Hematopoietic multipotent progenitor cell treated with erythropoietin and hydrocortisone succinate and interleukin-3 and kit ligand, for 17 days (in vitro differentiated cells): ENCODE measurements at places on chromosomes 4 and X.
A peak's percentile ranks its signal among the peaks of the same experiment; 100 is the strongest.

DNA sequence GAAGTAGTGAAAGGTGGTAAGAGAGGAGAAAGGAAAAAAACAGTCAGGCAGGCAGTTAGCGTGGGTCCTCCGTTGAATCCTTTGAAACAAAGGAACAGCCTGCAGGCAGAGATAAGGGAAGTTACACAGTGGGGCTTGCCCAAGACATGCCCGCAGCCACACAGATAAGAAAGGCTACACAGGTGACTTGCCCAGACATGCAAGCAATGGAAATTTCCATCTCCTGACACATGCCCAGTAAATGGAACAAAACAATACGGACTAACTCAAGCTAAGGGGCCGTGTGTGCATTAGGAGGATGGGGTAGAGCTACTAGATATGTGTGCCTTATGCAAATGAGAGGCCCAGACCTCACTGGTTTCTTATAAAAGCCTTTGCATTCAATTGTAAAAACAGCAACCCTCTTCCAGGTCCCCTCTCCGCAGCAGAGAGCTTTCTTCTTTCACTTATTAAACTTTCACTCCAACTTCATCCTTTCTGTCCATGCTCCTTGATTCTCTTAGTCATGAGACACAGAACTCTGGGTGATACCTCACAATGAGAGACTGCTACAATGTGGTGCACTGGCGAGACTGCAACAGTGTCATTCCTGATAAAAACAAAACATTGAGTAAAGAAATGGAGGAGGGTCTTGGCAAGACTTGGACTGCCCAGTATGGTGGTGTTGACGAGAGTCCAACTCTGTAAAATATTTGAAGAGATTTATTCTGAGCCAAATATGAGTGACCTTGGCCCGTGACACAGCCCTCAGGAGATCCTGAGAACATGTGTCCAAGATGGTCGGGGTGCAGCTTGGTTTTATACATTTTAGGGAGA is 997.4 kb upstream of the PRKX start:
- peak; percentile 3 for DNase-seq

DNA sequence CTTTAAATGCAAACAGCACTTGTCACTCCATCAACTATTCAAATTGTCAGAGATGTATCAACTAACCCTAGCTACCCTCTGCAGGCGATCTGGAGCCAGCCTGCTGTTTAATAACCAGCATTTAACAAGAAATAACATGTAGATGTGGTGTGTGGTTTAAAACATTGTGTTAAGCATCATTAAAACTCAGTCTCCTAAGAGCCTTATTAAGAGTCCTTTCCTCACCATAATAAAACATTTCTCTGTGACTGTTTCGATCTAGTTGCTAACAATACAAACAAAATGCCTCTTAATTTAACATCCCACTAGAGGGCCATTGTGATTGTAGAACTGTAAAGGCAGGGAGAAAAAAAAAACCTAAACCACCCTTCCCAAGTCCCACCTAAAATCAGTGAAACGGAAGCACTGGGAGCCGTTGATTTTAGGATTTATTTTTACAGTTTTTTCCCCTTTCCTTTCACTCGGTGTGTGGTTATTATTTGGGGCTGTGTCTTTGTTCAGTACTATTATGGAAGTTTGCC is 708.6 kb downstream of the C4orf33 start:
- no peak for DNase-seq

DNA sequence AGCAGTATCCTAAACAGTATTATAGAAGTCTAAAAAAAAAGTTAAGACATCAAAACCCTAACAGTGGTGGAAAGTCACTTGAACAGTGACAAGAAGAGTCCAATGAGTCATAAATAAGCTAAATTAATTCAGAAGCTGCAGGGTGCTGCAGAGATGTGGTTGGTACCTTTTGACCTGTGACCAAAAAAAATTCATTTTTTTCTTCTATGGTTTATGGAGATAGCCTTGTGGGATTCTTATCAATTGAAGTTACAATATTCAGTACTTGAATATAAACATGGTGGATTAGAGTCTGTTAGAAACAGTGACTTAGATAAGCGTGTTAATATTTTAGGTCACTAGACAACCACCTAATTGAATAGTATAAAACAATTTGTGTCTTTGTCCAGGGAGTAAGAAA is 35.4 kb downstream of the CCSER1 start:
- no peak for DNase-seq

DNA sequence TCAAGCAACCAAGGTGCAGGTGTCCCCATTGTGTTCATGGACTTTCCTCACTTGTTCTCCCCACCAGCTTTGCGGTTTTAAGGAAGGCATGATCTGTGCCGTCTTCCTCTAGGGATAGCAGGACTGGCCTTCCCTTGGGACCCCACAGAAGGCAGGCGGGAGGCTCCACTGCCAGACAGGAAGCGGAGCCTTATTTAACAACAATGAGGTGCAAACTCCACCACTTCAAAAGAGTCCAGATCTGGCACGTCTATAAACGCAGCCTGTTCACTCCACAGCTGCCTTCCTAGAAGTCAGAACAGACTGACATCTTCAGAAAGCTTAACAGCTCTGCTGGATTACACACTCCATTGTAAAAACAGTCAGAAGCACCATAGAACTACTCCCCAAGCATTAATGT is 1.7 kb upstream of the GPR143 start:
- no peak for DNase-seq

DNA sequence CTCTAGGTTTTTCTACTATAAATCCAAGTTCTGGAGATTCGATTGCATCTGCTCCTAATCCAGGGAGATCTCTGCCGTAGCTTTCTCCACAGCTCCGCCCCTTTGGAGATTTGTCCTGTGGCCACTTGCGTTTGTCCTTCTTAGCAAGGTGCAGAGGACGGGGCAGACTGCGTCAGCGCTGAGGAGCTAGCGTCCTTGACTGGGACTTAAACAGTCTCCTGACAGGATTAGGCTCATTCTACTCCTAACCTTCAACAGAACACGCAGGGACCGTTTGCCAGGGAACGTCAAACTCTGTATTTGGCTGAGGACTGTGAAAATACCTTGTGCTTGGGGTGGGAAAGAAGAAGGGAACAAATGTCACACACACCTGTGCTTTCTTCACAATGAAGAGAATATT is 38.6 kb downstream of the SORBS2 start:
- no peak for DNase-seq

DNA sequence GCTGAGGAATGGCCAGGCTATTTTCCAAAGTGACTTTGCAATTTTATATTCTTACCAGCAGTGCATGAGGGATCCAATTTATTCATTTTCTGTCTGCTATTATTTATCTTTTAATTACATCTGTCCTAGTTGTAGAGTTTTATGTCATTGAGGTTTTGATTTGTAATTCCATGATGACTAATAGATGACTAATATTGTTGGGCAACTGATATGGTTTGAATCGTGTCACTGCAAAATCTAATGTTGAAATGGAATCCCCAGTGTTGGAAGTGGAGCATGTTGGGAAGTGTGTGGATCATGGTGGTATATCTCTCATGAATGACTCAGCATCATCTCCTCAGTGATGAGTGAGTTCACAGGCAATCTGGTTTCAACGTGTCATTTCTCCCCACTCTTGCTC is 201.5 kb downstream of the TBX22 start:
- DNase-seq = no peak

DNA sequence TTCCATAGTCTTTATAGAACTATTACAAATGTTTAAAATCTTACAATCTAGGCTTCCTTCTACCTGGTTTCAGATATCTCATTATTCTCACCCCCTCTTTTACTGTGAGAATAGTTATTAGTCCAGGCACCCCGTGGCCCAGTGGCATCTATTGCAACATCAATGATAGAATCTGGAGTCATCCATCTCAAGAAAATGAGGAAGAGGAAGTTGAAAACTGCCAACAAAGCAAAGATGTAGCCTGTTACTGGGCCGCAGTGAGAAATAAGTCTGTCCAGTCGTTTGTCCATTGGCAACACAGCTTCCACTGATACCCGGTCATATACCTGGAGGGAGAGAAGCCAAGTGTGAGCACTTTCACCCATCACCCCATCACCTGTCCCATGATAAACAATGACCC is 6.0 kb upstream of the ASB11 start:
- no peak for DNase-seq

GRCh38 chr4:84944947-84945346 is 21.5 kb downstream of the WDFY3 start:
- DNase-seq = no peak

DNA sequence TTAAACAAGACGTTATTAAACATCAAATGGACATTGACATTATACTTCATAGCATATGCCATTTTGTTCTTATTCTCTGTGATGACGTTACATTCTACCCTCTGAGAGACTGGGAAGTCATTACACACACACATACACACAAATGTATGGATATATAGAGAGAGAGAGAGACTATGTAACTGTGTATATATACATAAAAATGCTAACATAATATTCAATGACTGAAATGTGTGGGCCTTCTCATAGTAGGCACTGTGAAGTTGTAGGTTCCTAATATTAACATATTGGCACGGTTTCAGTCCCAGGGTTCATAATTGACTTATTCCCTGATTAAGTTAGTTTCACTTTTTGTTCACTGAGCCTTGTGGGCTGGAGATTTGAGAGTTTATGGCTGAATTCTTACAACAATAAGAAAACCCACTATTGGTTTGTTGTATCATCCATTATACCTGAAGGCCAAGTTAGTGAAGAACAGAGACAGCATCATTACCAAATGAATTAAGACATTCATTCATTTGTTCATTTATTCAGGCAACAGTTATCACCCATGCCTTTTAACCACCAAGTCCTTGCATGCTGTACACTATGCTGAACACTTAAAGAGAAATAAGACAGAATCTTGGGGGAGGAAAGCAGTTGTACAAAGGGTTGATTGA is 68.5 kb downstream of the GAB1 start:
- DNase-seq = no peak

DNA sequence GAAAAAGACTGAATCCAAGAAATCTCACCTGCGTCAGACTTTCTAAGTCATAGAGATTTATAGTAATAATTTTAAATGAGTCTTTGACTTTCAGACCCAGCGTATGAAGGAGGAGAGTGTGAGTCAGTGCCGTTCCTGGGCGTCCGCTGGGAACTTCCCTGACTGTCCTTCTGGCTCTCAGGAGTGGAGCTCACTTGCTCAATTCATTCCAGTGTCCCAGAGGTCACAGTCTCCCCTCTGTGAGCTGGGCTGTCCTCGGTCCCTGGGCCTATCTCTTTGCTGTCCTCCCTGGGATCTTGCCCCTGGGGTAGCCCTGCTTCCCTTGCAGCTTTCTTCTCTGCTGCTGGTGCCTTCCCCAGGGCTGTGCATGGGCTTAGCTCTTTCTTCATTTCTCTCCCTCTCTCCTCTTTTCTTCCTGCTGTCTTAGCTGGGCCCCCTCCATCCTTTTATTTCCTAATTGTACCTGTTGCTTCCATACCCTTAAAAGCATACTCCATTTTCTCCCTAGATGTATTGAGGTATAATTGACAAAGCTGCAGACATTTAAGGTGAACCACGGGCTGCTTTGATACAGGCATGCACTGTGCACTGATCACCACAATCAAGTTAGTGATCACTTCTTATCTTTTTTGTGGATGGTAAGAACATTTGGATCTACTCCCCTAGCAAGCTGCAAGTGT is 11.6 kb downstream of the SORBS2 start:
- no peak for DNase-seq

DNA sequence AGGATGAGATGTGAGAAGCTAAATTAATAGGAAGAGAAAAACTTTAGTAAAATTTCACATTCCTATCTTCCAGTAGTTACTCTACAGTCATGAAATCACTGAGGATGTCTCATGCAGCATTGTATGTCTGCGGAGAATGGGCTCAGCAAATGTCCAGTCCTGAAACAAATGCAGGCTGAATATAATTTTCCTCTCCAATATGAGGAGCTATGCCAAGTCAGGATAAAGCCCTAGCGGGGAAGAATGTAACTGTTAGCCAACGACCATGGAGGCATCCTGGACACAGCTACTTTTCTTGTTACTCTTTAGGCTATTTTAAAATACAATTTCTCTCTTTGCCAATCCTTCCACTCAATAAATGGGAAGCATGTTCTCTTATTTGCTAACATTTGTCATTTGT is 127.7 kb downstream of the PRKX start:
- DNase-seq = no peak

DNA sequence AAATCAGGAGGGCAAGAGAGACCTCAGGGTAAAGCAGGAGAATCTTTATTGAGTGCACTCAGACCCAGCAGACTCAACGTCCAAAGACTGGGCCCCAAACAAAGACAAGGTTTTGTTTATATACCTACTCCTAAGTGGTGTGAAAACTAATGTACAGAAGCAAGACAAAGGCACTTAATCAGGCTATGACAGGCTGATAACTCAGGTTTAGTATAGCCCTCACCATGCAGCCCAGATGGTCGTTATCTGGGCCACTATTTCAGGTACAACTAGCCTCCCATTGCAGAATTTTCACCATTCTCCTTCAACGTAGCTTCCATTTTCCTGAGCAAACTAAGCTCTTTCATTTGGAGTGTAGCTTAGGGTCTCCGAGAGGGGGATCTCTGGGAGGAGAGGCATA is 36.9 kb downstream of the SULT1E1 start:
- DNase-seq = no peak

DNA sequence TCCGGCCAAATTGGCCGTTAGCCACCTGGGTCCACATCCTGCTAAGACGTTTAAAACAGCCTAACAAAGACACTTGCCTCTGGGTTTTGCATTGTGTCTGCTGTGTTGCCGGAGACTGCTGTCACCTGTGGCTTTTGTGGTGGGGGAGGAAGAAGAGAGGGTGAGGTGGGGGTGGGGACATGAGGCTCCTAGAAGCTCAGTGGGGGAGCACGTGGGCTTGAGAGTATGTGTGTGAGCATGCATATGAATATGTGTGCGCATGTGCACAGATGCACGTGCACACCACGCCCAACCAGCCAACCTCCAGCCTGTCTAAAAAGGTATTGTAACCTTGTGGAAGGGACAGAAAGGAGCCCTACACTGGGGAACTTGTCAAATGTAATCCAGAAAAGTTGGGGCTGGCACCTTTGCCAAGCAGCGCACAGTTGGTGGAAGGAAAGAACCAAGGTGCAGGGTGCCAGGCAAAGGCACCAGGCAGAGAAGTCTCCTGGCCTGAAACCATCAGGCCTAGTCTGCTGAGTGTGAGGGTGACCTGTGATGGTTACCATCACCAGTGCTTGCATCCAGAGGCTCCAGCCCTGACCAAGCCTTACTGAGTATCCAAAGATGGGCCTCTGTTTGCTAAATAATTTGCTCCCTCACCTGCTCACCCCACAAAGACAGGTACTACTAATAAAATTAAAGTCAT is 10.1 kb upstream of the SASH3 start:
- DNase-seq = no peak

- no peak for DNase-seq
These were observed 92.3 kb downstream of the PSAPL1 start for GRCh38 chr4:7342223-7343080.

DNA sequence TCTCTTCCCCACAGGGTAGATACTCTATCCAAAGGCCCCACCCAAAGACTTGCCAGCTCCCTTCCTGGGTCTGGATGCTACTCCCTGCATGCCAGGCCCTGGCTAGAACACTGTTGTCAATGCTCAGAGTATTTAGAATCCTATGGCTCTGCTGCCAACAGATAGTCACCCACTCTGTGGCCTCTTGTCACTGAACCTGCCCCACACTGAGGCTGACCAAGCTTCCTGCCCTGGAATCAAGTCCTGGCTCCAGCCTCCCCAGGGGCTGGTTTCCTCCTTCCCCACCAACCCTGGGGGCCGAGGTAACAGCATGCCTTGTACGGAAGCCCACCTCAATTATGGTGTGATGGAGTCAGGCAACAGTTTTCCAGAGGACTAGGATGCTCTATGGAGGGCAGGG is 63.3 kb downstream of the EFNB1 start:
- no peak for DNase-seq
